ENCODE measurements at places on chromosomes 2 and 18. TPM values are rescaled to one million over a fixed set of nuclear protein-coding genes. Genes with fewer than 3 reads are reported as not detected.

Gene SLC9A4
- total RNA-seq: 0.06 TPM

Gene CROCC2
- 5.6 TPM for total RNA-seq

Gene RESP18
- total RNA-seq: not detected

Gene IHH
- total RNA-seq: 4.4 TPM

Gene CYP27A1
- total RNA-seq: 38.3 TPM
